ENCODE measurements at places on chromosomes 11 and 22.

DNA sequence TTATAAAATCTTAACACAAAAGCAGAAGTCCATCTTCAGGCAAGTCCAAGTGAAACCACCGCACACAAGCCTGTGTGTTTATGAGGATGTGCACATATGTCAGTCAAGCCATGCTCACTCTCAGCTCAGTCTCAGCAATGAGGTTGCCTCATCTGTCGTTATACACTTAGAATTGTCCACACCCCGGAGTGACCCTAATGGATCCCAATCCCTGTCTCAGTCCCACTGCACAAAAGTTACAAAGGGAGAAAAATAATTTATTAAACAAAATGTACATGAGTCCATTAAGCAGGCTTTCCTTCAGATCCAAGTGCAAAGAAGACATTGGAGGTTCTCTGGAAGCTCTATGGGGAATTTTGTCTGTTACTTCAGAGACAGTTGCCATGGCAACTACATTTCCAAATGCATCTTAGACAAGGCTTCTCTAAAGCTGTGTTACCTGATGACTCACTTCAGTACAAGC is 24.4 kb downstream of the OR8B12 start:
- no peak for DNase-seq

DNA sequence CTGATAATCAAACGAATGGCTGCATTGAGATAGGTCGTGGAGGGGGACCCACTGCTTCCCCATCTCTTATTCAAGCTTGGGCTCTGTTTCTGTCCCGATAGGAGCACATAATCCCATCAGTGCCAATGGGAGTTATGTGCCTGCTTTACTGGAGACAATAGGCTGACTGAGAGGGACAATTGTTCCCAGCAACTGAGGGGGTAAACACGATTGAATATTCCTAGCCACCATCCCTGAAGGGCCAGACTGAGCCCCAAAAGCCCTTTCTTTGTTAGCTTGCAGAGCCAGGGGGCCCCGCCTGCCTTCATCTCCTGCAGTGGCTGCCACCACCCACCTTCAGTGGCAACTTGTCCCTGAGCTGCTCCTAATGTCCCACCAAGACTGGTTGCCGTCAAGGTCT is 172.8 kb upstream of the NAV2 start:
- no peak for DNase-seq

DNA sequence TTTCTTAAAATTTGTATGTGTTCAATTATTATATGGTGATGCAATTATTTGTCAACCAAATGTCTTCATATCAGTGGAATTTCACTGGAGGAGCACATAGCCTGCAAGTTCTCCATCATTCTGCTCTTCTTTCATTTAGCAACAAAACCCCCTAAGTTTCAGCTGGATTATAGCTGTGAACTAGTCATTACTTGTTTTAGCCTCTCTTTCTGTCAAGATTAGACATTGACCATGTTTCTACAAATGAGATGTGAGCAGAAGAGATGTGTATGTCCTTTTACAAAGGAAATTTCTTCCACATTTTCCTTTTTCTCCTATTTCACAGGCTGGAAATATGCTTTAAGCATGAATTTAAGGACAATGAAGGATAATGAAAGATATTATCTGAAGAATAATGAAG is 9.2 kb upstream of the NOX4 start:
- DNase-seq = no peak

- DNase-seq = no peak
Observed at GRCh38 chr11:75478783-75479596, 46.0 kb upstream of the KLHL35 start.

DNA sequence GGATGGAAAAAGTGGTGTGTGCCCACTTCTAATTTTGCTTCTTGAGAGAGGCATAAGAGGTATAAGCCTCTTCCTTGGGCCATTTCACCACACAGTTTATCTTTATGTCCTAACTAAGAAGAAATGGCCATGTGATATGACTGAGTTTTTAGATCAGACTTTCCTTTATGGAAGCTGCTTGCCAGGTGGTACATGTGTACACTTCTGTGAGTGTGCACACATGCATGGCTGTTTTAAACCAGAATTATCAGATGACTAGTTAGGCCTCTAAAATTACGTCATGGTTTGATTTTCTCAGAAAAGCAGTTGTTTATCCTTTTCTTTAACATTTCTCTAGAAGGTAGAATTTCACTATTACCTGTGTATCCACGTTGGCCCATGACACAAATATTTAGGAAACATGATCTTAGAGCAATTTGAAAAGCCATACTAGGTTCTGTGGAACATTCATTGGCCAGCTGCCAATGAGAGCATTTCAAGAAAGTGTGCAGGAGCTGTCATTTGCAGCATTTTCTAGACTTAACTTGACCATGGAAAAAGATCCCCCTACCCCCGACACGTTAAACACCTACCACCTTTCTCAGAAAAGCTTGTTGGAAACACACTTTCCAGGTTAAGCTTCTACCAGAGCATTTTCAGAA is 109.2 kb upstream of the GAL start:
- DNase-seq = no peak

DNA sequence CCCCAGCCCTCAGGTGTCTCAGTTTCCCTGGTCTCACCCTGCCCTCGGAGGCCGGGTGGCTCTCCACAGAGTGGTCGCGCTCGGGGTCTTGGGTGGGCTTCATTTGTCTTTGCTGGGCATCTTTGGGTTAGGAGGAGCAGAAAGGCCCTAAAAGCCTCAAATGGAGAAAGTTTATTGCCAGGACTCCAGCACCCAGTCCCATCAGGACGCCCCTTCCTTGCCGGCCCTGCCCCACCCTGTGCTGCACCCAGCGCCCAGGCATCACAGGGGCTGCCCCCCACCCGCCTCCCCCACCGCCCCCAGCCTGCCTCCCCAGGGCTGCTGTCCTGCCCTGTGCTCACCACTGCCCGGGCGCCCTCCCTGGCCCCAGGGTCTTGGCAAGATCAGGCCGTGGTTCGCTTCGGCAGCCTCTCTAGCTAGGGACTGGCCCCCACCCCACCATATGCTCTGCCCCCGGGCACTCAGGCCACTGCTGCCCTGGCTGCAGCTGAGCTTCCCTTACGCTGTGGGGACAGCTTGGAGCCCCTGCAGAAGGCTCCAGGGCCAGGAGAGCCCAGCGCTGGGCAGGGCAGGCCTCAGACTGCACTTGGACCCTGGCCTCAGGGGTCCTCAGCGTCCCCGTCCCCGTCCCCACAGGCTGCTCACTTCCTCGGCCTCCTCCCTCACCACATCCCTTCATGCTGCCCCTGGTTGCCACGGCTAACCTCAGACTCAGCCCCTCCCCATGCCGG is 31.4 kb downstream of the MOB2 start:
- DNase-seq = no peak

DNA sequence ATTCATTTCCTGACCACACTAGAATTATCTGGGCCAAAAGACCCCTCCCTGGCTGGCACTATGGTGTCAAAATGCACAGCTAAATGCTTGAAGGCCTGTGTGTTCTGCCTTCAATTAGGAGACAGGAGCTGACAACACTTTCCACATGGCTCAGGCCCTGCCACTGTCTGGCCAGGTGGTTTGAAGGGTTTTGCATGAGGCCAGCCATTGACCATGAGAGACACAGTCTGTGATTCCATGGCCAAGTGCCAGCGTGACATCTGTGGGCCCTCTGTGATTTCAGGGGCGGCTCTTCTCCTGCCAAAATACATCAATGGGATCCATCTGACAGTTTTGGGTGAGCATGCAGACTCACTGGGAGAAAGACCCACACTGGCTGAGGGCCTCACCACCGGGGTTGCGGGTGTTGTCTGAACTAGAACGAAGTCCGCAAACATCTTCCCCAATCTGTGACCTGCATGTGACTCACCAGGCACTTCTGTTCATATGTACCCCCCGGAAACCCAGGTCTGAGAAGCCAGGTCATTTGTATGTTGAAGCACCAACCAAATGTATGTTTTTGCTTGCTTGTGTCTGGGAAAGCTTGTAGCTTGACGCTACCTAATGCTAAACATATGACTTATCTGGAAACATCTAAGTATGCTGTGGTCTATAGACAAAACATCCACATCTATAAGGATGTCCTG is 20.7 kb upstream of the NAV2 start:
- no peak for DNase-seq
